ENCODE measurements at places on chromosomes 4 and X.

DNA sequence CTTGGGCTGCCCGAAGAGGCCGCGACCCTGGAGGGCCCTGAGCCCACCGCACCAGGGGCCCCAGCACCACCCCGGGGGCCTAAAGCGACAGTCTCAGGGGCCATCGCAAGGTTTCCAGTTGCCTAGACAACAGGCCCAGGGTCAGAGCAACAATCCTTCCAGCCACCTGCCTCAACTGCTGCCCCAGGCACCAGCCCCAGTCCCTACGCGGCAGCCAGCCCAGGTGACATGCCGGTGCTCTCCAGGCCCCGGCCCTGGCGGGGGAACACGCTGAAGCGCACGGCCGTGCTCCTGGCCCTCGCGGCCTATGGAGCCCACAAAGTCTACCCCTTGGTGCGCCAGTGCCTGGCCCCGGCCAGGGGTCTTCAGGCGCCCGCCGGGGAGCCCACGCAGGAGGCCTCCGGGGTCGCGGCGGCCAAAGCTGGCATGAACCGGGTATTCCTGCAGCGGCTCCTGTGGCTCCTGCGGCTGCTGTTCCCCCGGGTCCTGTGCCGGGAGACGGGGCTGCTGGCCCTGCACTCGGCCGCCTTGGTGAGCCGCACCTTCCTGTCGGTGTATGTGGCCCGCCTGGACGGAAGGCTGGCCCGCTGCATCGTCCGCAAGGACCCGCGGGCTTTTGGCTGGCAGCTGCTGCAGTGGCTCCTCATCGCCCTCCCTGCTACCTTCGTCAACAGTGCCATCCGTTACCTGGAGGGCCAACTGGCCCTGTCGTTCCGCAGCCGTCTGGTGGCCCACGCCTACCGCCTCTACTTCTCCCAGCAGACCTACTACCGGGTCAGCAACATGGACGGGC is 579 bp downstream of the ABCD1 start:
- no peak for DNase-seq

DNA sequence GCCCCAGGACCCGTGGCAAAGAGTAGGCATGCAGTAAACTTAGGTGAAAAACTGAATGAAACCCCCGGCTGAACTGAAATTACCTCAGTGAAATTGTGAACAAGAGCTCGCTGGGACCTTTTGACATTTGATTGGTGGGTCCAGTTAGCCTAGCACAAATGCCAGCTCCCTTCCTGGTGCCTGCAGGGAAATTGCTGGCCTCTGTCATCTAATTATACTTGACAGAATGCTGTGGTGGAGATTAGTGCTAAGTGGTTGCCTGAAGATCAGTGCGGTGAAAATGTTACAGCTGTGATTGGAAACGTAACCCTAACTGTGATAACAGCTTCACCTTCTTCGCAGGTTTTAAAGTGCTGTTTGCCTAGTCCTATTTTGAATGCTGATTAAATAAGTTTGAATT is 43.0 kb downstream of the ADD1 start:
- DNase-seq = no peak

DNA sequence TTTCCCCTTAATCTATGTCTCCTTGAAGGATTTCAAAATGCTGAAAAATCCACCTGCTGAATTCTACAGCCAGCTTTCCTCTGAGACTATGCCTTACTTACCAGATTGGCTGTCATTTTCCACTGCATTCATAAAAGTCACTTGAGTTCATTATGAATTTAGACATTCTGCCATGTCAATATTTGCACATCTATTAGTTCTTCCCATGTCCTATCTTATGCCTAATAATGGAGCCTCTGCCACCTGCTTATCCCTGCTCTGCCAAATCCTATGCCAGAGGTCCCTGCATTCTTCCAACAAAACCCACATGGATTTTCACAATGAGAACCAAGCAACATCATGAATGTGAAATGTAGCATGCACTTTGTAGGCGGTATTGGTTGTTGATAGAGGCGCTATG is 42.6 kb downstream of the GASK1B start:
- DNase-seq = no peak

DNA sequence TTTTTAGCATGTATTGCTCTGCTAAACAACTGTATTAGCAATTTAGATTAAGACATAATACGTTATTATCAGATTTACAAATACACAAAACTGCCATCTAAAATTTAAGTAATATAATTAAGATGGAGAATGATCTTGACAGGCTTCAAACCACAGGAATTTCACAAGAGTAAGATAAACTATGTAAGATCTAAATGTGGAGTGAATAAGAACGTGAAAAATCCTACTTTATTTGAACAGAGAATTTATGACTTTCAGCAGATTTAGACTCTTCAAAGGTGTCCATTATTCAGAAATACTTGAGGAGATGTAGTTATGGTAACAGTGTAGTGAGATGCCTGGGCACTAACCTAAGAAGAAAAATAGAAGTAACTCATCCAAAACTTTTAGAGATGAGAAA is 73.2 kb downstream of the SLC4A4 start:
- DNase-seq = no peak

GRCh38 chrX:1261285-1261684 is 7.3 kb upstream of the CSF2RA start:
- no peak for DNase-seq

Measured in GM04503 (cell line).